ENCODE measurements at places on chromosomes 4 and X. TPM values are rescaled to one million over a fixed set of nuclear protein-coding genes. Genes with fewer than 3 reads are reported as not detected.

- H3K36me3 ChIP-seq: no peaks in the 10 kb centered on the region
- H3K27me3 ChIP-seq: no peaks in the 10 kb centered on the region
- no peak for DNase-seq
- peaks cover 12% of the 10 kb centered on the region for H3K4me1 ChIP-seq
These were observed 207.7 kb downstream of the MGST2 start for GRCh38 chr4:139873111-139873860.

The ESX1 gene
- not detected for total RNA-seq

GRCh38 chrX:76183289-76184049 is 10.6 kb downstream of the PBDC1 start:
- peaks cover 2% of the 10 kb centered on the region for H3K27me3 ChIP-seq
- DNase-seq: peak; percentile 0
- H3K36me3 ChIP-seq: no peaks in the 10 kb centered on the region
- H3K4me3 ChIP-seq: no peak overlapping the region

GRCh38 chr4:123749383-123749782 is 352.8 kb downstream of the SPRY1 start:
- no peaks in the 10 kb centered on the region for H3K36me3 ChIP-seq
- no peak overlapping the region for H3K4me3 ChIP-seq
- peaks cover 3% of the 10 kb centered on the region for H3K4me1 ChIP-seq
- DNase-seq: peak; percentile 16

The TRPC5OS gene
- total RNA-seq: not detected

GRCh38 chr4:40280586-40280985 is 54.5 kb upstream of the CHRNA9 start:
- no peaks in the 10 kb centered on the region for H3K27me3 ChIP-seq
- H3K36me3 ChIP-seq: no peaks in the 10 kb centered on the region
- no peak for DNase-seq
- no peak overlapping the region for H3K4me3 ChIP-seq
- H3K4me1 ChIP-seq: no peaks in the 10 kb centered on the region

The TLR10 gene
- 0.46 TPM for total RNA-seq

DNA sequence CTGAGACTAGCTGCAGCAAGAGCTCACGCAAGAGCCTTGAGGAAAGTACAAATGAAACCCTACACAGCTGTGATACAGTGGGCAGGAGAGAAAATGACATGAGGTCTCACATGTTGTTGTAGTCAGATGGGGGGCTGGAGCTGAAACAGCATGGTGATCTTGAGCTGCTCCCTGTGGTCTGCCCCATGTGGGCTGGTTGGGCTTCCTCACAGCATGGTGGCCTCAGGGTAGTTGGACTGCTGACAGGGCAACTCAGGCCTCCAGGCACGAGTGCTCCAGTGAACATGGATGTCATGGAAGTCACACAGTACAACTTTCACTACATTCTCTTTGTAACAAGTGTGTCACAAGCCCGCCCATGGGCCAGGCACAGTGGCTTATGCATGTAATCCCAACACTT is 3.4 kb upstream of the MAN2B2 start:
- no peaks in the 10 kb centered on the region for H3K36me3 ChIP-seq
- no peaks in the 10 kb centered on the region for H3K4me1 ChIP-seq
- DNase-seq: no peak
- H3K27me3 ChIP-seq: peaks cover 12% of the 10 kb centered on the region
- no peak overlapping the region for H3K27ac ChIP-seq

The SPINK2 gene
- total RNA-seq: 0.91 TPM

The FGFBP2 gene
- total RNA-seq: 1.1 TPM

GRCh38 chr4:73701116-73701515 is 39.3 kb upstream of the CXCL8 start:
- H3K27me3 ChIP-seq: no peaks in the 10 kb centered on the region
- no peak overlapping the region for H3K27ac ChIP-seq
- H3K4me3 ChIP-seq: no peak overlapping the region

DNA sequence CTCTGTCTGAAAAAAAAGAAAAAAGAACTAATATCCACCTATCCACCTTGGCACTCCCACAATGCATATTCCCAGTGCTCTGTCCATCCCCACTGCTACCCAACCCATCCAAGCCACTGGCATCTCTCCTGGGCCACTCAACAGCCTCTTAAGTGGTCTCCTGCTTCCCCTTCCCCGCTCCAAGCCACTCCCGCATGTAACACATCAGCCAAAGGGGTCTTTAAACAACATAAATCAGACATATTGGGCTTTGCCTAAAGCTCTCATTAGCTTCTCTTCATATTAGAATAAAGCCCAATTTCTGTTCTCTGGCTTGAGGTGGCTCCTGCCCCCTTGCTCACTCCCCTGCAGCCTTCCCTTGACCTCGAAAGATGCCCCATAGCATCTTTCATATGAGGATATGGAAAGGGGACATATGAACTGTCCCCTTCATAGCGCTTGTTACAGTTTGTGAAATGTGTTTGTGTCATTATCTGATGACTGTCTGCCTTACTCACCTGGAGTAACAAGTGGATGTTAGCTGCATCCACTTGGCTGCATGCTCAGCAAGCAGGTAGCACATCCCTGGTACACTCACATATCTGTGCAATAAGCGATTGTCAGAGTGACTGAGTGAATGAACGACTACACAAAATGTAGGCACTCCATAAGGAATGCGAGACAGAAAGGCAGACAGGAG is 3.1 kb downstream of the BLOC1S4 start:
- H3K27ac ChIP-seq: no peak overlapping the region
- no peaks in the 10 kb centered on the region for H3K4me1 ChIP-seq
- no peaks in the 10 kb centered on the region for H3K27me3 ChIP-seq
- H3K36me3 ChIP-seq: no peaks in the 10 kb centered on the region
- H3K4me3 ChIP-seq: no peak overlapping the region
- no peak for DNase-seq

The SLC49A3 gene
- total RNA-seq: 8.2 TPM

DNA sequence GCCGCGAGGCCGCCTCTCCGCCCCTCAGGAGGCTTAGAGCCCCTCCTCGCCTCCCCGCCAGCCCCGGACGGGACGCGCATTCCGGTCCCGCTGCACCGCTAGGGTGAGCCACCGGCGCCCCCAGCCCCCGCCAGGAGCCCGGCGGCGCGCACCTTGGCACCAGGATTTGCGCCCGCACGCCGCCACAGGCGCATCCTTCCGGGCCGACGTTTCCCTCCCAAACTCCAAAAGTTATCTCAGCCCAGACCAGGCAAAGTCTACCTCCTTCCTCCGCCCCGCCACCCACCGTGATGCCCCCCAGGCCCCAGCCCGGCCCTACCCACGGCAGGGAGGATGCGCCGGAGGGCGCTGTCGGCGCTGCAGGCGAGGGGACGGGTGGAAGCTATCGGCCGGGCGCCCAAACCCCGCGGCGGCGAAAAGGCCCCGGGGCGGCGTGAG is 538 bp downstream of the SCML2 start:
- peaks cover 2% of the 10 kb centered on the region for H3K27me3 ChIP-seq
- peak; percentile 31 for DNase-seq
- no peak overlapping the region for H3K27ac ChIP-seq
- peak overlapping the region; percentile 65 for H3K4me3 ChIP-seq
- H3K4me1 ChIP-seq: no peaks in the 10 kb centered on the region

The GYPB gene
- total RNA-seq: 16.7 TPM

The DCLK2 gene
- total RNA-seq: 3.6 TPM

The TIMP1 gene
- 1,983 TPM for total RNA-seq

- peak overlapping the region; percentile 79 for H3K27ac ChIP-seq
- DNase-seq: peak; percentile 30
- H3K4me1 ChIP-seq: no peaks in the 10 kb centered on the region
- H3K36me3 ChIP-seq: peaks cover 2% of the 10 kb centered on the region
- no peak overlapping the region for H3K4me3 ChIP-seq
- no peaks in the 10 kb centered on the region for H3K27me3 ChIP-seq
These were observed 98.7 kb downstream of the TMEM131L start for GRCh38 chr4:153564630-153565525.

The RTL5 gene
- total RNA-seq: 7.3 TPM

- H3K27me3 ChIP-seq: no peaks in the 10 kb centered on the region
- peaks cover under 1% of the 10 kb centered on the region for H3K4me1 ChIP-seq
- H3K27ac ChIP-seq: no peak overlapping the region
- no peak for DNase-seq
These were observed 471.1 kb downstream of the GBA3 start for GRCh38 chr4:23163647-23164436.

DNA sequence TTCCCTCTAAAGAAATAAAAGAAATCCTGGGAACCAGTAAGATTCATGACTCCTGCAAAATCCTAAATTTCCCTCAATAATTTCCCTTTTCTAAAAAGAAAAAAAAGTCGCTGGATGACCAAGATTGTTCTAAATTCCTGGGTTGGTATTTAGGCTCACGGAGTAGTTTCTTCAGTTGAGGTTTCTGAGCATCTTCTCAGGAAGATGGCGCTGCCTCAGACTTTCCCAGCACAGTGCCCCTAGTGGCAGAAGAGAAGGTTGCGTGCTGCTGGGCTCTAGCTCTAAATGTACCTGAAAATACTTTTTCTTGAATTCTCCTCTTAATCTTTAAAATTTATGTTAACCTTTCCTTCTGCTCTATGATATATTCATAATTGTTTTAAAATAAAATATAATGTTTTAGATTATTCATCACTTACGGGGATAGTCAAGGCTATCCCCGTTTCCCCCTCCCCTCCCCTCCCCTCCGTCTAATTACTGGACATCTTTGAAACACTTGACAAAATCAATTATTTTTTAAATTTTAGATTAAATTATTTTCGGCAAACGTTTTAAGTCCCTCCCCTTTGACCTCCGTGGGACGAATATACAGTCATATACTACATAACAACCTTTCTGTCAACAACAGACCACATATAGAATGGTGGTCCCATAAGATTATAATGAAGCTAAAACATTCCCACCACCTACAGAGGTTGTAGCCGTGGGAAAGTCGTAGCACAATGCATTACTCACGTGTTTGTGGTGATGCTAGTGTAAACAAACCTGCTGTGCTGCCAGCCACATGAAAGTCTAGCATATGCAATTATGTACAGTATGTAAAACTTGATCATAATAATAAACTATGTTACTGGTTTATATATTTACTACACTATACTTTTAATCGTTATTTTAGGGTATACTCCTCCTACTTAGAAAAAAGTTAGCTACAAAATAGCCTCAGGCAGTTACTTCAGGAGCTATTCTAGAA is 41.0 kb upstream of the GATB start:
- no peaks in the 10 kb centered on the region for H3K36me3 ChIP-seq
- no peak overlapping the region for H3K27ac ChIP-seq
- peak; percentile 9 for DNase-seq

The TGIF2LX gene
- total RNA-seq: not detected

DNA sequence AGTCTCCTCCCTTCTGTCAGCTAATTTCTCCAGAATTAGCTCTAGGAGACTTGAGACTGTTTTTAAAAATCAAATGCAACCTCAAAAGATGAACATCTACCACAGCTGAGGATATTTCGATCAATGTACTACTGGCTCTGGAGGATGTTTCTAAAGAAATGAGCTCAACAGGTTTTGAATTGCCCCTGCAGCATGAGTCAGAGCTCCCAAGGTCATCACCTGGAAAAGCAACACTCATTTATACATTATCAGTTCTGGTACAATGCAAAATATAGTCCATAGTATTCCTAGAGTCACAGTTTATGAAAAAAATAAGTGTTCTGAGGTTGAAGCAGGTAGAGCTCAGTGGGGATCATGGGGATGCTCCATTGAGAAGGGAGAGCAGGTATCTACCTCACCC is 50.8 kb upstream of the MCF2 start:
- H3K4me3 ChIP-seq: no peak overlapping the region
- DNase-seq: no peak
- no peaks in the 10 kb centered on the region for H3K4me1 ChIP-seq
- no peaks in the 10 kb centered on the region for H3K27me3 ChIP-seq
- H3K36me3 ChIP-seq: no peaks in the 10 kb centered on the region

DNA sequence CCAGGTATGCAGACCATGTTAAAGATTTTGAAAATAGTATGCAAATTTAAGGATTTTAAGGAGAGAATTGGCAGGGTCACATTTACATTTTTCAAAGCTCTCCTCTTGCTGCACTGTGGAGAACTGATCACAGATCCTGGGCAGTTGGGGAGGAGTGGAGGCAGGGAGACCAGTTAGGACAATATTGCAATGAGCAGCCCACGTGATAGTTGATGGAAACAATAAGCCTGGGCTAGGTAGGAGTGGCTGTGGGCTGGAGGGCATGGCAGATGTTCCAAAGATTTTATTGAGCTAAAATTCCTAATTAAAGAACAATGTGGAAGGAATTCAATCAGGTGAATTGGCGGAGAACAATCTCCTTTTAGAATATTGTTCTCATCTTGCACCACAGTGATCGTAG is 50.6 kb downstream of the ENPEP start:
- no peaks in the 10 kb centered on the region for H3K27me3 ChIP-seq
- no peak overlapping the region for H3K4me3 ChIP-seq
- H3K4me1 ChIP-seq: no peaks in the 10 kb centered on the region
- DNase-seq: no peak

The SPANXN3 gene
- total RNA-seq: not detected

DNA sequence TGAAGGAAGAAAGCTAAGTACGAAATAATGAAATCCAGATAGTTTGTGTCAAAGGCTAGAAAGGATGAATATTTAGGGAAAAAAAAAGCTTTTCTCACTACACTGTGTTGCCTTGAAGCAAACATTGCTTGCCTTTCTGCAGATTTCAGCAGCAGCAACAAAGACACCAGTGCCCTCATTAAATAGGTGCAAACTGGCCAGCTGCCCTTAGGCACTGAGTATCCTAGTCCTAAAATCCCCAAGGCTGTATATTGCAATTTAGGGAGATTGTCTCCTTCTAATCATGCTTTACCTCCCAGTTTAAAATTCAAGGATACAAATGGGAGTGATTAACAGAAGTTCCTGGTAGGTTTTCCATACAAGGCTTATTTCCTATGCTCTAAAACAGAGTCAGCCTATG is 8.6 kb upstream of the FAT4 start:
- no peak overlapping the region for H3K27ac ChIP-seq
- DNase-seq: no peak
- H3K4me1 ChIP-seq: no peaks in the 10 kb centered on the region

- H3K4me3 ChIP-seq: no peak overlapping the region
- DNase-seq: no peak
- peaks cover 8% of the 10 kb centered on the region for H3K27me3 ChIP-seq
- H3K4me1 ChIP-seq: no peaks in the 10 kb centered on the region
These were observed 93.3 kb downstream of the SYTL5 start for GRCh38 chrX:38099688-38100087.

- no peaks in the 10 kb centered on the region for H3K27me3 ChIP-seq
- no peaks in the 10 kb centered on the region for H3K4me1 ChIP-seq
- H3K27ac ChIP-seq: peak within 1 kb of the TSS; percentile 78
- no peaks in the 10 kb centered on the region for H3K36me3 ChIP-seq
These were observed at the start of gene DIAPH2 for GRCh38 chrX:96684339-96685209. DIAPH2 (plus strand) TSS chrX:96684842.

DNA sequence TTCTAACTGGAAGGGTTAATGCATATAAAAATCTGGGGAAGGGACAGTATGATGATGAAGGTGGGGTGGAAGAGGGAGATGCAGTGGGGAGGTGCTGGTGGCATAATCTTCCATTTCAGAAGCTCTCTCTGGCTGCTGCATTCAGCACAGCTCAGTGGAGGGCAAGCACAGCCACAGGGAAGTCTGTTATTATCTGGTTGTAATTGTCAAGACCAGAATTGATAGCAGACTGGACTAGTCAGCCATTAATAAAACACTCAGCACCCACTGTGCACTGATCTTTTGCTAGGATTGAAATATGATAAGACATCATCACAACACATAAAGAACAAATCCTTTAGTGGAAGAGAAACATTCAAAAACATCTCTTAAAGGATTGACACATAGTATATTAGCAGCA is 414.2 kb upstream of the LCORL start:
- DNase-seq: no peak
- no peaks in the 10 kb centered on the region for H3K4me1 ChIP-seq
- no peak overlapping the region for H3K27ac ChIP-seq
- no peaks in the 10 kb centered on the region for H3K36me3 ChIP-seq
- H3K4me3 ChIP-seq: no peak overlapping the region
